ENCODE measurements at places on chromosomes 1 and 21.
A peak's percentile ranks its signal among the peaks of the same experiment; 100 is the strongest.

GRCh38 chr1:18635891-18636595 is 5.4 kb downstream of the PAX7 start:
- DNase-seq = no peak

GRCh38 chr1:213820362-213821149 is 167.2 kb upstream of the PROX1 start:
- no peak for DNase-seq

DNA sequence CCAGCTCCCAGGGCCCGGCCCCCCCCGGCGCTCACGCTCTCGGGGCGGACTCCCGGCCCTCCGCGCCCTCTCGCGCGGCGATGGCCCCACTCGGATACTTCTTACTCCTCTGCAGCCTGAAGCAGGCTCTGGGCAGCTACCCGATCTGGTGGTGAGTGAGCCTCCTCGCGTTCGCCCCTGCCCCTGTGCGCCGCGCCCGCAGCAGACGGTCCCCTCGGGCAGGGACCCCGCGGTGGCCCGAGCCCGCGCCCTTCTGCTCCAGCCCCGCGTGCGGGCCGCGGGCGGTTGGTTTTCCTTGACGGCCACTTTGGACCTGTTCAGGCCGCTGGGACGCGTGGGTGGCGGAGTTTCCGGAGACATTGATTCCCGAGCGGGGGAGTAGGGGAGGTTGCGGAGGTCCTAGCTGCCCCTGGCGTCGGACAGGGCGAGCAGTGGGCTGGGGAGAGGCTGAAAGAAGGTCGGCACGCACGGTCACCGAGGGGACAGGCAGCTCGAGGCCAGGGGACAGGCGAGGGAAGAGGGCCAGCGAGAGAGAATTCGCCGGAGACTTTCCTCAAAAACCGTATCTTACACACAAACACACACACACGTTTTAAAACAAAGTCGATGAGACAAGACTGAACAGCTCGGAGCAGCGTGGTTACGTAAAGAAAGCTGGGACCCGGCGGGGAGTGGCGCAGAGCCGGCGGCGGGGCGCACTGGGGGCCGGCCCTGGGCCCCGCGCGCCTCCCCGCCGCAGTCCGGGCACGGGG is 427 bp downstream of the WNT3A start:
- DNase-seq = peak; percentile 66

DNA sequence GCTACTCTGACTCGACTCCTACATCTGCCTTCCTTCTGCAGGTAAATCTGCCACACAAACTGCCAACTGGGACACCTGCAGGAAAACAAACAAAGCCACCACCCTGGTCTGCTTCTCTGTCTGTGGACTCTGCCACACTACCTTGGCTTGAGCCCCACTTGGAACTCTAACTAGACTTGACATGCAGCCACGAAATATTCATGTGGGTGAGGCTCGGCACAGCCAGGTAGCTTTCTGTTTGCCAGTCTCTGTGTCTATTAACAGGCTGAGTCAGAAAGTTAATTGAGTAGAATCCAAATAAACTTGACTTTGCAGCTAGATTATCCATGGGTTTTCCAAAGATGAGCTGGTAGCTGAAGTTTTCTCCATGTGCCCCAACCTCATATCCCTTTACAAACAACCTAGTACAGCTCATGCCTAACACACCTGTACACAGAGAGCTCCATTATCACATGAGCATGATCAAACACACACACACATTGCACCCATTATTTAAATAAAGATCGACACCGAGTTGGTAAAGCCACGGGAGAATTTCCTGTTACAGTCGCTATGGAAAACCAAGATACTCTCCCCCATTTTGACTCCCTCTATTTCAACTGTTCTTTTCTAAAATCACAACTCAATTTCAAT is 808 bp downstream of the C1orf116 start:
- no peak for DNase-seq

GRCh38 chr1:169594391-169594790 is 8.1 kb upstream of the F5 start:
- no peak for DNase-seq

DNA sequence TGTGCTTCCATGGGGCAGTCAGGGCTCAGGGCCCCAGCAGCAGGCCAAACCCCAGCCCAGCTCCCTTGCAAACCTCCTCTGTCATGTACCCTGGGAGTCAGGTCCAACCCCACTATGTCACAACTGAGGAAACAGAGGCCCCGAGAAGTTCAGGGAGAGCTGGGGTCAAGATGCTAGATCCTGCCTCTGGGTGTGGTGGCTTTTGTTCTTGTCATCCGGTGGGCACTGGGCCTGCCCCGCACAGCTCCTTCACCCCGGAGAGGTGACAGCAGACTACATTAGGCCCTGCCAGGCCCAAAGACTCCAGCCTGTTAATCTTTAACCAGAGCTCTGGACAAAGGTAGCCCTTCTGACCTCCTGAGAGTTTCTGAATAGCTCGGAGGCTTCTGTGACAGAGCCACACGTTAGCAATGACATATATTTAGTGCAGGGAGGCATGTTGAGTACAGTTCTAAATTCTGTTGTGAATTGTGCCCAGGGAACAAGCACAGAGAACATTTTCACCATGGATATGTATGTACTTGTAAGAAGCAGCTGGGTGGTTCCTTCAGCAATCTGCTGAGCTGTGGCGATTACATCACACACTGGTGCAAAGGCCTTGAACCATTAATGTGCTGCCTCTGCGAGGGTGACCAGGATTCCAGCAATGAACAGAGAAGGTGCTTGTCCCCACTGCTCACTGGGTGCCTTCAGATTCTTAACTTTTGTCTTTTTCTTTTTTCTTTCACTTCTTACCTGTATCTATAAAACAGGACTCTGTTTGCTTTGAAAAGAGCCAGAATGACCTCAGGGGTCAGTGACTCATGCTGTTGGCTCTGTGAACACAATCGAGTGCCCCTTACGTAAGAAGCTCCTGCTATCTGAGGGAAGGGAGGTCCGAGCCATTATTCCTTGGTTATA is 102.8 kb downstream of the RHOU start:
- no peak for DNase-seq

DNA sequence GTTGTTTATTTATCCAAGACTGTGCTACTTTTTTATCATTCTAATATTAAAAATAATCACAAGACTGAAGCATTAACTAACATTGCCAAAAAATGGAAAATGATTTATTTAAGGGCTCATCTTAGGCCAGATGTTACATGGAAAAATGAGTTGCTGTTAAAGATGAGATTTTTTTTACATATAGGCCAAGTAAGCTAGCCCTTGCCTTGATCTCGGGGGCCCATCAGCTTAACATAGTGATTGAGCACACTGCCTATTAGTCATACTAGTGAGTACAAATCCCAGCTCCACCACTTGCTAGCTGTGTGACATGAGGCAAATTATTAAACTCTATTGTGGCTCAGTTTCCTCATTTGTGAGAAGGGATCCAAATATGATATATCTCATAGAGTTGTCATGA is 275.9 kb upstream of the SNX7 start:
- DNase-seq = no peak

DNA sequence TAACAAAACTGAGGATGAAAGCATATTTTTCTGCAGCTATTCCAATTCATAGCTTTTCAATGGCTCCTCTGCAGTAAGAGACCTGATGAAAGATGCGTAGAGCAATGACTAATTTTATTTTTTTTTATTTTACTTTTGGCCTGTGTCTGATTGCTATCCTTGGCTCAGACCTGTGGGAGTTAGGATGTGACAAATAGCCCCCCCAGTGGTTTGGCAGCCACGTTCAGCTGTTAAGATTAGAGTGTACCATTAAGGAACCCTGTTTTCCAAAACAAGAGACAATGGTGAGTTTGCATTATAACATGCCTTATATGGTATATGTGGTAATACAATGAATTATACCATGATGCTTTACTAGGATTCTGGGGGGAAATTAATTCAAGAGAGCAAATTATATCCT is 264.7 kb downstream of the CACNA1E start:
- no peak for DNase-seq

DNA sequence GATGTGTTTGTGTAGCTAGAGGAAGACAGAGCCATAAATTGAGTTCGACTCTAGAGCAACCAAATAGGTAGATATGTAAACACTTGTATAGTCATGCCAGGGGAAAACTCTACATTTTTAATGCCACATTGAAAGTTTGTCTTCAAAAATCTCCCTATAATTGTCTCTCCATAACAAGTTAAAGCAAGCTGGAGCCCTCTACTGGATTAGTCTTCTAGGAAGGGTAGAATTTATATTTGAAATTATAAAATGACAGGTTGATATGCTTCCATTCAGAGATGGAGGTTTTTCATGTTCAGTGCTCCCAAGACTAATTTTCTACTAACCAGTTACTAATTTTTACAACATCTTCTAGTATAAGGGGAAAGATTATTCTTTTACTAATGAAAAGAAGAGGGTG is 13.1 kb upstream of the COL24A1 start:
- DNase-seq = no peak

DNA sequence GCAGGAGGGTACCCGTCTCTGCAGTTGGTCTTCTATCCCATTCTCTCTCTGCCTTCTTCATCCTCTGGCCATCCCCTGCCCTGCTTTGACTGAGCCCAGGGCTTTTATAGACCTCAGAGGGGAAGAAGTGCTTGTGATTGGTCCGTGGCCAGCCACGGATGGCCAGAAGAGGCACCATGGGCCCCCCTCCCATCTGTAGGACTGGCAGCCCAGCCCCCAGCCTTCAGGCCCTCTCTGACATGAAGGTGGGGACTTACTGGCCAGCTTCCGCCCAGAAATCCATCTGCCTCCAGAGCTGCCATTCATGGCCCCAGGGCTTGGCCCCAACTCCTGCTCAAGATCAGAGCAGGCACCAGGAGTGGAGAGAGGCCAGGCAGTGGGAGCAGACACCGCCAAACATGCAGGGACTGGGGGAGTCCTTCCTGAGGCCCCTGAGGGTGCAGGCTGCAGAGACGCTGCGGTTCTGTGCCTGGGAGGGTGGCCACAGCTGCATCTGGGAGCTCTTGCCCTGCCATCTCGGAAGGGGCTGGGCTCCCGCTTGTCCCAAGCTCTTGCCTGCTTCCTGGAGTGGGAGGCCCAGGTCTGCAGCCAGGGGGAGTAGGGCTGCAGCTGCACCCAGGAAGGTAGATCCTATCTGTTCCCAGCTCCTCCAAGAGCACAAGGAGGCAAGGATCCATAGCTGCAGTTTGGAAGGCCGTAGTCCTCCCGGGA is 698.6 kb upstream of the B3GALT2 start:
- no peak for DNase-seq

GRCh38 chr1:67880056-67880601 is 46.9 kb upstream of the GNG12 start:
- no peak for DNase-seq

GRCh38 chr1:50517488-50517887 is 94.2 kb upstream of the DMRTA2 start:
- no peak for DNase-seq

DNA sequence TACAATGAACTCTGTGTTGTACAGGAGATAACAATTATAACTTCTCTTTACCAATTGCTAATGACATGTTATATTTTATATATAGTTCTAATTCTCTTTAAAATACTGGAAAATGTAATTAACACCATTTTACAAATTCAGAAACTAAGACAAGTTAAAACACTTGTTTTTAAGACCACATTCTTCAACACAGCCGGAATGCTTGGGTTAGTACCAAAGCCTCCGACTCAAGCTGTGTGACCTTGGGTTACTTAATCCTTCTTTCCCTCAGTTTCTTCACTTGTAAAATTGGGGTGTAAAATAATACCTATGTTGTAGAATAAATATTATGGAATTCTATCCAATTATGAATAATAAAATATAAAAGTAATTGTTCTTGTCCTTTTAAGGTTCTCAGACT is 378.7 kb downstream of the USH2A start:
- no peak for DNase-seq

DNA sequence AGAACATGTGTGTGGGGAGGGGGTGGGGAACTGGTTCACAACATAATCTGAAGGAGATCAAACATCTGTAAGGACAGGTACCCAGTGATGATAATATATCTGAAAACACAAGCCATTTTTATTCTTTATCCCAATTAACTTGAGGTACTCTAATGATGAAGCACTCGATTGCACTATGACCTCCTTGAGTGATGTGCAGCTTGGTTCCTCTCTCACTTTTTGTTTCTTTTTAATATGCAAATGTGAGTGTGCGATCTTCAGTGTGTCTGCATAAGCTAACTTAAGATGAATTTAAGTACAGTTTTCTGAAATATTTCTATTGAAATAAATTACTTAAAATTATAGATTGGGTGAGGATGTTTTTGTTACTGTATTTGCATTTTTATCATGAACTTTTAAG is 50.6 kb upstream of the ANGPTL1 start:
- DNase-seq = no peak

GRCh38 chr1:228802386-228803220 is 67.3 kb downstream of the RHOU start:
- DNase-seq = no peak

DNA sequence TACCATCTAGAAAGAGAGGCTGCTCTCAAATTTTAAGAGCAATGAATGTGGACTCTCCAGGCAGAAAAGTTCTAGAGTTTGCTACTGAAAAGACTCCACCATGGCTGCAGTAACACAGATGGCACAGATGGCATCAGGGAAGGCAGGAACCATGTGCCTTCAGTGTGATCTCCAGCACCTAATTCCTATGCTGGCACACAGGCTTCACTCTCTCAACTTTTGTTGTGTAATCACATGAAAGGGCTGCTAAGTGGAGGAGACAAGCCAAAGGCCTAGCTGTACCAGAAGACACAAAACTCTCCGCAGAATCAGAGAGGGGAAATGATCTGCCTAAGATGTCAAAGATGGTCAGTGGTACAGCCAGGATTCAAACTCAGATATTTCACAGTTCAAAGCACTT is 31.1 kb downstream of the ERI3 start:
- no peak for DNase-seq

DNA sequence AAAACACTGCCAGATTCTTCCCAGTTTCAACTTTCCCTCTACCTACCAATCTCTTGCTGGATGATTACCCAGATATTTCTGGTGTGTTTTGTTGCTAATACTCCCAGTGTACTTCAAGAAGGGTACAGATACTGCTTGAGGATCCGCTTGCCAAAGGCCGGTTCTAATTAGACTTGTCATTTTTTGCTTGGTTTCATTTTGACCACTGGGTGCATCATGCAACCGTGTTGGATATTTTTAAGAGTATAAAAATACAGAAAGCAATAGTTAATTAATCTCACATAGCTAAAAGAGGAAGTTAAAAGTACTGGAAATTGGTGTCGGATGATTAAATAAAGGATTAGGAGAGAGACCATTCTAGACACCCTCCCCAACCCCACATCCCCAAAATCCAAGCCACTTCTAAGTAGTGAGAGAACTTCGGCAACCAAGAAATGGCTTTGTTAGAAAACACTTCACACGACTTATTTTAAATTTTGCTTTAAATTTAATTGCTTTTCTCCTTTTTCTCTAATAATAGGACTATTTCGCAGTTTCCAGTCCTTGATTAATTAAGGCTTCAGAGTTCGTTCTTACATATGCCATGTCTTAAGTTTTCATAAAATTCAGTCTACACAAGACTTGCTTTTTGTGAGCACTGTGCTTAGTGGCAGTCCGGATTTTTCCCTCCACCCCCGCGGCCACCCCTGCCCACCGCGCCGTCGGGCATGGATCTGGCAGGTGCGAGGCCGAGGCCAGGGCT is 2.5 kb upstream of the CDKN2C start:
- DNase-seq = no peak

- no peak for DNase-seq
Observed at GRCh38 chr1:106972074-106972473, 84.4 kb upstream of the PRMT6 start.
